ENCODE measurements at places on chromosomes 11 and 22.

DNA sequence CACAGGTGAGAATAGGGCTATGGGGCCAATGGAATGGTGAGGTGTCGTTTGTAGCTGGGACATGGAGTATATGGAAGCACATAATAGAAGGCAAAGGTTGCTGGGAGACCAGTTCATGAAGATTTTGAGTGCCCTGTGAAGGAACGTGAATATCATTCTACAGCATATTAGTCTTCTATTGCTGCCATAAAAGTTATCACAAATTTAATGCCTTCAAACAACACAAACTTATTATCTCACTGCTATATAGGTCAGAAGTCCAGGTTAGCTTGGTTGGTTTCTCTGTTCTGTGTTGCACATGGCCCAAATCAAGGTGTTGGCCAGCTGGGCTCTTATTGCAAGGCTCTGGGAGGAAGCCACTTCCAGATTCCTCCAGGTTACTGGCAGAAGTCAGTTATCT lies 110.6 kb downstream of the SYN3 start:
- no peak for DNase-seq

DNA sequence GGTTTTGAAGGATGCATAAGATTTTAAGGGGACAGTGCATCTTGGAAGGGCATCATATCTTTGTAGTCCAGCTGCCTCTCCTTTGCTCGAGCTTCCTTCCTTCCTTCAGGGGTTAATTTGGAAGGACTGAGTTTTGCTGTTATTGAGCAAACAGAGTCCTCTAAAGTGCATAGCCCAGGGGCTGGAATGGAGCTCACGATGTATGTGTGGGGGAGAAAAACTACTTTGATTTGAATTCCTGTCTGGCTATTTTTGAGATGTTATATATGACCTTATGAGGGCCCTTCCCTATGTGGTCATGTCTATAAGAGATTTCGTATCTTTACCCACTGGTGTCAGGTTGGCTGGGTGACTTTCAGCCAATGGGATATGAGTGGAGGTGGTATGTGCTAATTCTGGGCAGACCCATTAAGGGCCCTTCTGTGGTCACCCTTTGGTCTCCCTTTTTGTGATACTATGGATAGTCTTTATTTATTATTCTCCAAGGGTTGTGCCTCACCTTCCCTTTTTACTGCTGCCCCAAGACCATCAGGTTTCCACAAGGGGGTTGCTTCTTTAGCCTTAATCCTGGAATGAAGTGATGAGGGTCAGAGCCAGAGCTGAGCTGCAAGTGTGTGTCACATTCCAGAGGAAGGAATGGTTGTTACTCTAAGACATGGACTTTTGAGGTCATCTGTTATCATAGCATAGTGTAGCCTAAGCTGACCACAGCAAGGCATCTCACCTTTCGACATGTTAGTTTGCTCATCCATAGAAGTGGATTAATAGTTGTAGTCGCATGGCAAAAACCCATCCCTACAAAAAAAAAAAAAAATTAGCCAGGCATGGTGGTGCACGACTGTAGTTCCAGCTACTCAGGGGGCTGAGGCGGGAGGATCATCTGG lies 54.6 kb downstream of the LRRC74B start:
- DNase-seq = no peak

- no peak for DNase-seq
Measured at GRCh38 chr11:27087432-27087831, 46.8 kb downstream of the BBOX1 start.

DNA sequence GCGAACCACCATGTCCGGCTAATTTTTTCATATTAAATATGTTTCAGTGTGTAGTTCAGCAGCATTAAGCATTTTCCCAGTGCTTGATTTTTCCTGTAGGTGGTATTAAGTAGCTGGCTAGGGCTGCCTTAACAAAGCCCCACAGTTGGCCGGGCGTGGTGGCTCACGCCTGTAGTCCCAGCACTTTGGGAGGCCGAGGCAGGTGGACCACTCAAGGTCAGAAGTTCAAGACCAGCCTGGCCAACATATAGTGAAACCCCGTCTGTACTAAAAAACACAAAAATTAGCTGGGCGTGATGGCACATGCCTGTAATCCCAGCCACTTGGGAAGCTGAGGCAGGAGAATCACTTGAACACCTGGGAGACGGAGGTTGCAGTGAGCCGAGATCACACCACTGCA lies 33.5 kb upstream of the TOLLIP start:
- DNase-seq = no peak

GRCh38 chr11:47234669-47235100 lies 13.9 kb downstream of the ACP2 start:
- DNase-seq = no peak

DNA sequence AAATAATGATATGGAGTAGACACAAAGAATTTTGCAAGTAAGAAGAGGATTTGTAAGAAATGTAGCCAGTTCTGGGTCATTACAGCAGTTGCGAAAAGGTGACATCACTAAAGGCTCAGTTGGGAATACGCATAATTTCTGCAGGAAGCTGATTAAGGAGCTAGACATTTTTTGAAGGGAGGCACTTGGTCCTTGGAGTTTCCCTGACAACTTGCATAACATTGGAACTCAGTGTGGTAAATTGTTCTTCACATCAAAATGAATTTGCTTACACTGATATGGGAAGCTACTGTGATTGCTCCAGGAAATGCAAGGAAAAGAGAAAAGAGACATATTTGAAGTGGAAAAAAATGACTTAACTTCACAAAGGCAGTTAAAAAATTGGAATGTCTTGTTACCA lies 626.1 kb downstream of the NELL1 start:
- no peak for DNase-seq

- peak; percentile 22 for DNase-seq
Measured at GRCh38 chr22:25745341-25746011, 3.5 kb downstream of the MYO18B start.

DNA sequence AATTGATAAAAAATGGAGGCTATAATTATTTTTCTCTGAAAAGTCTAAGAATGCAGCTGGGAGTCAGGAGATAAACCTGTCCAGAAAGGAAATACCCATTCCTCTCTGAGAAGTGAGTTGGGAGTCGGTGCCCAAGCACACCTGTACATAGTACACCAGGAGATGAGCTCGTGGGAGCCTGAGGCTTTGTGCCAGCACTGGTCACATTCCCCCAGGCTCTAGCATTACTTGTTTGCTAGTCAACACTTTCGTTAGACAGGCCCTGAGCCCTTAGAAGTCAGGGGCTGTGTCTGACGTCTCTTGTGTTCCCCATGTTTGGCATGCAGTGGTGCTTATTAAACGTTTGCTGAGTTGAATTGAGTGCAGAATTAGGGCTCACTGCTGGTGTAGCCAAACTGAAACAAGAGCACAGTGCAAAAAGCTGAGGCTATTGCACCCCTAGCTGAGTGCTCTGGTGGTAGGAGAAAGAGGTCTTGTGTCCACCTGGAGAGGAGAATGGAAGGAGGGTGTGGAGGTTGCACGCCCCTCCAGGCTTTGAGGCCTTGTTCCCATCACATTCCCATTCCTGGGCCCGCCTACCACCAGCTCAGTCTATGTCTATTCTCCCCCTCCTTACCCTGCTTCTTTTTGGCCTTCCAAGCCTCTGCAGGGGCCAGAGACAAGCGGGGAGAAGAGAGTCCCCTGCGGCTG lies 6.8 kb downstream of the ROBO4 start:
- DNase-seq = no peak

- DNase-seq = no peak
Measured at GRCh38 chr22:18120857-18121256, 10.2 kb downstream of the TUBA8 start.

GRCh38 chr22:36301384-36301828 lies 48.5 kb downstream of the APOL1 start:
- peak; percentile 51 for DNase-seq

DNA sequence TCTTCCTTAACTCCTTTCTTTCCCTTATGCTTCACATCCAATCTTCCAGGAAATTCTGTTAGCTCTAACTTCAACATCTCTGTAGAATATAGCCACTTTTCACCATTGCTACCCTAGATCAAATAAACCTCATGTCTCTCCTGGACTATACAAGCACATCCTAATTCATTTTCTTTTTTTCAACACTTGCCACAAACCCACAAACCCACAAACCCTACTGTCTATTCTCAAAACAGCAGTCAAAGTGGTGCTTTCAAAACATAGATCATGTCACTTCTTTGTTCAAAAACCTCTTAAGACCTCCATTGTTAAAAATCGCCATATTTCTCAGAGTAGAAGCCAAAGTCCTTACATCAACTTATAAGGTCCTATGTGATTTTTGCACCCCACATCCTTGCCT lies 94.3 kb downstream of the PIWIL4 start:
- no peak for DNase-seq

GRCh38 chr11:34859496-34859895 lies 56.7 kb downstream of the APIP start:
- no peak for DNase-seq

DNA sequence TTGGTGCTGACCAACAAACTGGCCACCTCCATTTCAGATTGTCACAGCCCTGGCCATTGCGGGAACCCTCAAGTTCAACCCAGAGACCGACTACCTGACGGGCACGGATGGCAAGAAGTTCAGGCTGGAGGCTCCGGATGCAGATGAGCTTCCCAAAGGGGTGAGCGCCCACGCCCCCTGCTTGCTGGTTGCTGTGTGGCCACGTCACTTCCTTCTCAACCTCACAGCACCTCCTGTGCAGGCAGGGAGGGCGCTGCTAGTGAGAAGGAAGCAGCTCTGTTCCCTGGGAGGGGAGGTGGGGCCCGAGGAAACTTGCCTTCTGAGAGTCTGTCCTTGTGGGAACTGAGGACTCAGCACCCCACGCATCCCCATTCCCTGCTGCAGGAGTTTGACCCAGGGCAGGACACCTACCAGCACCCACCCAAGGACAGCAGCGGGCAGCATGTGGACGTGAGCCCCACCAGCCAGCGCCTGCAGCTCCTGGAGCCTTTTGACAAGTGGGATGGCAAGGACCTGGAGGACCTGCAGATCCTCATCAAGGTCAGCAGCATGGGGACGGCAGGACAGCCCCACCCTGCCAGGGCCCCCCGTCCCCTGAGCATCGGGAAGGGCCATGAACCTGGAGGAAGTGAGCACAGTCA lies 19.3 kb downstream of the POLR3H start:
- peak; percentile 36 for DNase-seq

DNA sequence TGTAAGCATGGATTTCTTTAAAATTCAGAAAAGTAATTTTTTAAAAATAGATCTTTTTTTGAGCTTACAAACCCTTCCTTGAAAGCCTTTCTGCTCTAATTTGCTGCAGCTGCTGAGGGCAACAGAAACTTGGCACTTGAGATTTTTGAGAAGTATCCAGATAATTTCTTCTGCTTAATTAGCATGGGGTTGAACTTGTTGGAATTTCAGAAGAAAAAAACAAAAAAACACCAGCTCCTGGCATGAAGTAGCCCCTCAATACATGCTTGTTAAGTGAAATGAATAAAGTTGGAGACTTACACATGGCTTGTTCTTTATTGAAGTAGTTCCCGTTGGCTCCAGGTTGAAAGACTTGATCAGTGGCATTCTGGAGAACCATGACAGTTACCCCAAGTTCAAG lies 331.4 kb upstream of the RAG2 start:
- no peak for DNase-seq

GRCh38 chr22:40552070-40552469 lies 84.4 kb downstream of the MRTFA start:
- no peak for DNase-seq

DNA sequence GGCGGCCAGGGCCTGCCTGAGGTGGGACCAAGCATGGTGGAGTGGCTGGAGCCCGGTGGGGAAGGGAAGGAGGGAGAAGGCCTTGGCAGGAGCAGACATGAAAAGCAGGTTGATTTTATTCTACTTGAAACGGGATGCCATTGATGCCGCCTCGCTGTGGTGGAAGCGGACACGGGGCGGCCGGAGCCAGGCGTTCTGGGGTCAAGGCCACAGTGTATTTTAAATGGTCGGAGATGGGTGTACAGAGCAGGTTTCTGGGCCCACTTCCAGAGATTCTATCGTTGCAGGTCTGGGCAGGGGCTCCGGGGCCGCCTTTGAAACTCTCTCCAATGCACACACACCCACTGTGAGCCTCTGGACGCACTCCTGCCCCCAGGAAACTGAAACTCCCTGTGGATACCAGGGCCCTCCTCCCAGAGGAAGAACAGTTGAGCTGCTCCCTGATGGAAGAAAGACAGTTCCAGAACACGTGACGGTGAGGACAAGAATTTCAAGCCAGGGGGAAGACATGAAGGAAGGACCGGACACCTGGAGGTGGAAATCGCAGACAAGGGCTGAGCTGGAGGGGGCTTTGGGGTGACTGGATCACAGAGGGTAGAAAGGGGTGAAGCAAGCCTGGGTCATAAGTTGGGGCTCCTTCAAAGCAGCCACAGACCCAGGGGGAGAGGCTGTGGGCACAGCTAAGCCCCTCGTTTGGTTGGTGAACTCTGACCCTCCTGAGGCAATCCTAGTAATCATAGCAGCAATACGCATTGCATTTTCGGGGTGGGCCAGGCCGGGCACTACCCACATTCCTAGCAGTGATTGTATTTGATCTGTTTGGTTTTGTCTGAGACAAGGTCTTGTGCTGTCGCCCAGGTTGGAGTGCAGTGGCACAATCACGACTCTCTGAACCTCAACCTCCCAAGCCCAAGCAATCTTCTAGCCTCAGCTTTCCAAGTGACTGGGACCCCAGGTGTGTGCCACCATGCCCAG lies 12.3 kb upstream of the LINC01488 start:
- no peak for DNase-seq

- no peak for DNase-seq
Measured at GRCh38 chr22:37080838-37081237, 28.7 kb downstream of the TMPRSS6 start.

GRCh38 chr11:76768088-76768908 lies 14.9 kb upstream of the TSKU start:
- peak; percentile 82 for DNase-seq

DNA sequence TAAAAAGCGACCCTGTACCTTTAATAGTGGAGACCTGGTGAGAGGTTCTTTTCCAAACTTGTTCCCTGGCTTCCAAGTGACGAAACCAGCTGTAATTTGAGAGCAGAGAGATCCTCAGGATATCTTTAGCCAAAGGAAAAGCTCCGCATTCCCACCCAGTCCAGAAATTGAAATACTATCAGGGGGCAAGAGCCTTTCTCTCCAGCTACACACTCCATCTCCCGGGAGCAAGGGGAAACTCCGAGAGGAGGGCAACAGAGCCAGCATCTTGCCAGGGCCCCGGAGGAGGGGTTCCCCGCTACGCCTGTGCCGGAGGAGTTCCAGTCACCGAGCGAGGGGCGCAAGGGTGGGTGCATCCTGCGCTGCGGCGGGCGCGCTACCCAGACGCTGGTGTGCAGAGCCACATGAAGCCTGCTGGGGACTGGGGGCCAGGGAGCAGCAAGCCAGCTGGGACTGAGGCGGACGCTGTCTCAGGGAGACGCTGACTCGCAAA lies at the start of gene FIBIN:
TSS of gene FIBIN (plus strand) at position 148 of the 493 bp plus-strand sequence. CDS start 415 bp downstream, outside the sequence.
- DNase-seq = no peak

Data from inflammatory macrophage treated with lipopolysaccharide for 4 hours (primary cell).